NCI-H2171 treated with DMSO at 0.1 percent for 48 hours (cell line): ENCODE measurements at places on chromosomes 11 and 22.
A peak's percentile ranks its signal among the peaks of the same experiment; 100 is the strongest.

DNA sequence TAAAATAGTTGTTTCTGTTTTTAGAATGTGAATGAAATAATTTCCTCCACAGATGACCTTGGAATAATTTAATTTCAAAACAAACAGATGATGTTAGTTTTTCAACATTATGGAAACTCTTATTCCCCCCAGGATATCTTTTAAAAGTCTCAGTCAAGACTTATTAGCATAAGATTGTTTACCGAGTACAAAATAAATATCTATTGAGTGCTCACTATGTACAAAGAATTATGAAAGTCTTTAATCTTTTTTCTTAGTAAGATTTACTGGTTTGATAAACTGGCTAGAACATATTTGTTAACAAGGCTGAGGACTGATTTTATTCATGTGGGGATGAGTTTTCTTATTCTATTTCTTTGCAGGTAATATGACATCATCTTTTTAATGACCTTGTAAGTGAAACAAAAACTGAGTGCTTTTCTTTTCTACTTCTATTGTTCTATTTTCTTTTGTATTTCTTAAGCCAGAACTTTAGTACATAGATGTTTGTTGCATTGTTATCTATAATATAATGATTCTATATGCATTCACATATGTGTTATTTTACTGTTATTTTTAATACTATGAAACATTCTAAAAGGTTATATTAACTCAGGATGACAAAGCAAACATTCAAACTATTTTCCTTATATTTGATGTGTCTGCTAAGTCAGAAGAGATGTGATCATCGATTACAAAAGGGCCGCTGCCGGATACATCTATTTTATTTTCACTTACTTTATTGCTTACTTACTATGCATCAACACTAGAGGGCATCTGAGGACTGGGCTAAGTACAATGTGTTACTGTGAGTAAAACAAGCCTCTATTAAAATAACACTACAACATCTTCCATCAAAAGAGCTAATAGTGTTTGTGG is 111.0 kb upstream of the ARHGAP42 start:
- peak; percentile 84 for DNase-seq

GRCh38 chr11:100680070-100680469 is 7.0 kb upstream of the ARHGAP42 start:
- DNase-seq, result peak; percentile 16

GRCh38 chr11:130409594-130410388 is 18.6 kb downstream of the ADAMTS8 start:
- DNase-seq, result no peak

- DNase-seq, result no peak
Measured at GRCh38 chr11:62775646-62776045, 4.5 kb downstream of the TAF6L start.

DNA sequence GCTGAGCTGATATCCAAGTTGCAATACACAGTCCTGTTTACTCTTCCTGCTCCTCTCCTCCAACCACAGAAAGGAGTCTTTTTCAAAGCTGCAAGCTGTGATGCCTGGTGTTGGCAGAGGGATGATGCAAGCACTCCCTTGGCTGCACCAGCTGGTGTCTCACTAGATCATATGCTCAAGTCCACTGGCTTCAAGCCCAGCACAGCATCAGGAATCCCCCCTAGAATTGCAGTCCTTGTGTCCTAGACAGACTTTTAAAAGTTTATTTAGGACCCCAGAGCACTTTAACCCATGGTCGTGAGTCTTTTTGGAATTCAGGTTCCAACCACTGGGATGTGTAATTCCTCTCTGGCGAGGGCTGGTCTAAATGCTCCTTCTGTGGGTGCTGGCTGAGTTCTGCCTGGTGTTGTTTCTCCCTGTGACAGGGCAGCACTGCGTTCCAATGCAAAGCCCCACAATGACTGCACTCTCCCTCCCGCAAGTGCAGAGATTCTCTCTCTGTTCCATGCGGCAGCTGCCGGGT is 1.9 kb upstream of the HEPN1 start:
- peak; percentile 88 for DNase-seq

- DNase-seq, result peak; percentile 78
Measured at GRCh38 chr22:50544746-50545253, 899 bp upstream of the KLHDC7B start.

- no peak for DNase-seq
Measured at GRCh38 chr11:7677796-7678201, 4.5 kb upstream of the CYB5R2 start.

GRCh38 chr11:117806846-117807245 is 9.8 kb upstream of the DSCAML1 start:
- DNase-seq, result no peak

DNA sequence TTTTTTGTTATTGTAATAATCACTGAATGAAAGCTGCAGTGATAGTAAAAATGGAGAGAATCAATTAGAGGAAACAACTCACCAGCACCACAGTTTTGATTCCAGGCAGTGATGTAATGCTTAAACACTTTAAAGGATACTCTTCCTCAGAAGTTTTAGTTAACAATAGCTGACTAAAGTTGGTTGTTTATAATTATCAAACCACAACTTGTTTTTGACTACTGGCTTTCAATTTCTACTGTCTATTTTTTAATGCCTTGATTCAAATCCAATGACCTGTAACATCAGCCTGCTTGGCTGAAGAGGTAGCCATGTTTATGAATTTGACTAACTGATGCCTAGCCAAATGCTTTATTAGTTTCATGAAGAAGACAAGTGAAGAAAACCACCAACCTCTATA is 18.2 kb upstream of the CASP12 start:
- DNase-seq, result no peak

GRCh38 chr11:79396674-79397073 is 44.2 kb downstream of the TENM4 start:
- no peak for DNase-seq

- no peak for DNase-seq
Measured at GRCh38 chr11:72544589-72544988, 110.3 kb upstream of the CLPB start.

DNA sequence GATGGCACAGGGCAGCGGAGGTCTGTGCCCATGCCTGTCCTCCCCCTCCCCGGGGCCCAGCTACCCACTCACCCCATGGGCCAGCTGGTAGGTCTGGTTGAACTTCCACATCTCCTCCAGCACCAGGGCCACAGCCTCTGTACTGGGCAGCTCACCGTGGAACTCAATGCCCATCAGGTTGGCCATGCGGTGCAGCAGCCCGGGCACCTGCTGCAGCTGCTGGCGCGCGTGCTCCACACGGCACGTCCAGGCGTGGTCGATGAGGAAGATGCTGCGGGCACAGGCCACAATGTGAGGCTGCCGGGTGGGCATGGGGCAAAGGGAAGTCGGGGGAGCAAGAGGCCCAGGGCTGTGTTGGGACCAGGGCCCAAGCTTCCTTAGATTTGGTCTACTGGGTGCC is 6.3 kb downstream of the TTLL12 start:
- DNase-seq, result no peak

DNA sequence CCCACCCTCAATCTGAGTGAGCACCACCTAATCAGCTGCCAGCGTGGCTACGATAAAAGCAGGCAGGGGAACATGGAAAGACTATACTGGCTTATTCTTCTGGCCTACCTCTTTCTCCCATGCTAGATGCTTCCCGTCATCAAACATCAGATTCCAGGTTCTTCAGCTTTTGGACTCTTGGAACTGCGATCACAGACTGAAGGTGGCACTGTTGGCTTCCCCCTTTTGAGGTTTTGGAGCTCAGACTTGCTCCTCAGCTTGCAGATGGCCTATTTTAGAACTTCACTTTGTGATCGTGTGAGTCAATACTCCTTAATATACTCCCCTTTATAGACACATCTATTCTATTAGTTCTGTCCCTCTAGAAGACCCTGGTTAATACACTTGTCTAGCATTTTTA is 543.7 kb upstream of the RAG2 start:
- no peak for DNase-seq

GRCh38 chr11:66230156-66230555 is 38.3 kb upstream of the RAB1B start:
- no peak for DNase-seq

DNA sequence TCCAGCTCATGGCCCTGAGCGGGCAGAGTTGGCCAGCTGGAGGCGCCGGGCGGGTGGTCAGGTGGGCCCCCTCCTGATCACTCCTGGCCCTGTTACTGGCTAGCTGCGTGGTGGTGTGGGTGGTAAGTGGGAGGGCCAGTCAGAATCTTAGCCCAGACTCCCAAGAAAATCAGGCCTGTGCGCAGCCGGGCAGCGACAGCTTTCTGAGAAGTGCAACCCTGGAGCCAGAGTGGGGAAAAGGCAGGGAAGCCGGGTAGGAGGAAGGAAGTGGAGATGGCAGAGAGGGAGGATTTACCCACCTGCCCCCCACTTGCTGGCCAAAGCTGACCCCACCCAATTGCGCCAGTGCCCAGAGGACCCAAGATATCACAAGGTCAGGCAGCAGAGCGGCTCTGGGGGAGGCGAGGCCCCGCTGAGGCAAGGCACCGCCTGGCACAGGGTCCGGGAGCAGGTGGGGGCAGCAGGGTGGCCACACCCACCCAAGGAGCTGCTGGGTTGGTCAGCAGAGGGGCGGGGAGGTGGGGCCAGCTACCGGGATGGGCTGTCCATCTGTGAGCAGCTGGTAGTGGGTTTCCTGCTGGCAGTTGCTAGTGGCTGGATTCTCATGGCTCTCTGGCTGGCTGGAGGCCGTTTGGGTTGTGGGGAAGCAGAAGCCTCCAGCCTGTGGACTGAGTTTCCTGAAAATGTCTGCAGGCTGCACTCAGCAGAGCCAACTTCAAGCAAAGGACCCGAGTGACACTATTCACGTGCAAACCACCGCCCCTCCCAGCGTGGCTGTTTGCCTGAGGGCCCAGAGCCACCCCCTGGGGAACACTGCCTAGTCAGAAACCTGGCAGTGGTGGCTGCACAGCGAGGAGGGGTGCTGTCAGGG is 196.4 kb downstream of the IGLL1 start:
- DNase-seq, result no peak

DNA sequence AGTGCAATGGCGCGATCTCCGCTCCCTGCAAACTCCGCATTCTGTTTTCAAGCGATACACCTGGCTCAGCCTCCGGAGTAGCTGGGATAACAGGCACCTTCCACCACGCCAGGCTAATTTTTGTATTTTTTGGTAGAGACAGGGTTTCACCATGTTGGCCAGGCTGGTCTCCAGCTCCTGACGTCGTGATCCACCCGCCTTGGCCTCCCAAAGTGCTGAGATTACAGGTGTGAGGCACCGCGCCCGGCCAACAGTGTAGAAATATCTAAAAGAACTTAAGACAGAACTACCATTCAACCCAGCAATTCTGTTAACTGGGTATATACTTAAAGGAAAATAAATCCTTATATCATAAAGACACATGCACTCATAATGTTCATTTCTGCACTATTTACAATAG is 335.3 kb upstream of the LUZP2 start:
- no peak for DNase-seq

DNA sequence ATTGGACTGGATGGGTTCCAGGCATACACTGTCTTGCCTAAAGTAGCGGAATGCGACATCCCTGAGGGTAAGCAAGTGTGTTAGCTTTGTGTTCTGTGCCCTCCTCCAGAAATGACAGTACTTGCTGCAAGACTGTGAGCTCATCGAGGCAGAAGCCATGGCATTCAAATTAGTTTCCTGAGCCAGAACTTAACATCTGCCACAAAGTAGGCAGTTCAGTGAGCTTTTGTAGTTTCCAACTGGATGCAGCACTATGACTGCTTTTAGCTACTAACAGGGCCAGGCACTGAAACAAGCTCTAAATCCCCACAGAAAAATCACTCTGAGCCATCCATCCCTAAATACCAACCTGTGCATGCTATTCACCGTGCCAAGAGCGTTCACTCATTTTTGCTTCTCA is 1.2 kb upstream of the FAR1 start:
- DNase-seq, result peak; percentile 54

DNA sequence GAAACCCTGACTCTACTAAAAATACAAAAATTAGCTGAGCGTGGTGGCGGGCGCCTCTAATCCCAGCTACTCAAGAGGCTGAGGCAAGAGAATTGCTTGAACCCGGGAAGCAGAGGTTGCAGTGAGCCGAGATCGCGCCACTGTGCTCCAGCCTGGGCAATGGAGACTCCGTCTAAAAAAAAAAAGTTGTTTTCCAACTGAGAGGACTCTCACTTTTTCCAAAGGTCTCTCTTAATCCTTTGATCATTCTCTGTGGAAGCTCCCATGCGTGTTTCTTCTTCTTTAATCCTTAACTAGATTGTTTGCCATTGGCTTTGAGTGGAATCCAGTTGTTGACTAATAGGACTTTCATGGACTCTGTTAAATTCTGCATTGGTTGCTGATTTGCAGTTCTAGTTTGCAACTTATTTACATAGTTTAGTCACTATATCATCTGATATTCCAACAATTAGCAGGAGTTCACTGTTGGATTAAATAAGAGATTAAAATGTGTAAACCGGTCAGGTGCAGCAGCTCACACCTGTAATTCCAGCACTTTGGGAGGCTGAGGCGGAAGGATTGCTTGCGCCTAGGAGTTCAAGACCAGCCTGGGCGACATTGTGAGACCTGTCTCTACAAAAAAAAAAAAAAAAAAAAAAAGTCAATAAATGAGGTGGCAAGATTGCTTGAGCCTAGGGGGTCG is 79.7 kb downstream of the C22orf31 start:
- DNase-seq, result no peak
